Temporal lobe (tissue), 4 donors: ENCODE measurements at places on chromosomes 12 and 14. TPM values are rescaled to one million over a fixed set of nuclear protein-coding genes. Genes with fewer than 3 reads are reported as not detected.

The TMTC1 gene
- 8.9 TPM for total RNA-seq

The PRKD1 gene
- total RNA-seq = 18.9 TPM

The NOS1 gene
- total RNA-seq = 3.9 TPM

The KERA gene
- 1.2 TPM for total RNA-seq

The TFCP2 gene
- 21.9 TPM for total RNA-seq

The LRTM2 gene
- 2.2 TPM for total RNA-seq

The OR5AU1 gene
- total RNA-seq = not detected

The PLD4 gene
- total RNA-seq = 1.2 TPM
